ENCODE measurements at places on chromosomes 5 and 9. TPM values are rescaled to one million over a fixed set of nuclear protein-coding genes. Genes with fewer than 3 reads are reported as not detected.

Gene SLC4A9
- 0.05 TPM for total RNA-seq

Gene RANBP6
- total RNA-seq, result 18.1 TPM

Gene ARSI
- not detected for total RNA-seq

Gene HINT1
- total RNA-seq, result 248 TPM

DNA sequence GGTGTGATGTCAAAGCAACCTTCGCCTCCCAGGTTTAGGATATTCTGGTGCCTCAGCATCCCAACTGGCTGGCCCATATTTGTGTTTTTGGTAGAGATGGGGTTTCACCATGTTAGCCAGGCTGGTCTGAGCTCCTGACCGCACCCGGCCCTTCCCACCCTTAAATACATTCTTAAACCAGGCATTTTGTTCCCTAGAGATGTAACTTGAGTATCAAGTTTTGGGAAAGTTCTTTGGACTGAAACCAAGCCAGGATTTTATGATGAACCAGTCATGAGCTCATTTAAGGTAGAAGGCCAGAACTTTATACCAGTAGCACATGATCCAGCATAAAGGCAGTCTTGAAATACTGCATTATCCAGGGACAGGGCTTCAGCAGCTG is 3.5 kb downstream of the RPL7A start:
- DNase-seq, result no peak
- H3K27ac ChIP-seq, result no peak overlapping the region
- peaks cover 22% of the 10 kb centered on the region for H3K36me3 ChIP-seq
- H3K4me1 ChIP-seq, result peaks cover 7% of the 10 kb centered on the region

DNA sequence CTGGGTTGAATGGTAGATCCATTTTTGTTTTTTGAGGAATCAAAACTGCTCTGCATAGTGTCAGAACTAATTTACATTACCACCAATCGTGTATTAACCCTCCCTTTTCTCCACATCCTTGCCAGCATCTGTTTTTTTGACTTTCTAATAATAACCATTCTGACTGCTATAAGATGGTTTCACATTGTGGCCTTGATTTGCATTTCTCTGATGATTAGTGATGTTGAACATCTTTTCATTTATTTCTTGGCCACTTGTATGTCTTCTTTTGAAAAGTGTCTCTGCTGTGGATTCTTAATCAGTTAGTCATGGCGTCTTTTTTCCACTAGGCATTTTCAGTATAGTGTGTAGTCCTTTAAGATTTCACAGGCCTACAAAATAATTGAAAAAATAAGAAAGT is 2144.3 kb upstream of the C9orf72 start:
- H3K27ac ChIP-seq, result no peak overlapping the region
- H3K27me3 ChIP-seq, result no peaks in the 10 kb centered on the region
- no peaks in the 10 kb centered on the region for H3K4me1 ChIP-seq
- no peak for DNase-seq

- no peak for DNase-seq
- peak overlapping the region; percentile 99 for H3K27ac ChIP-seq
- peaks cover 9% of the 10 kb centered on the region for H3K4me1 ChIP-seq
- H3K4me3 ChIP-seq, result peak overlapping the region; percentile 97
- peaks cover 11% of the 10 kb centered on the region for H3K36me3 ChIP-seq
These were observed 2.4 kb downstream of the SEC61B start for GRCh38 chr9:99224445-99224844.

DNA sequence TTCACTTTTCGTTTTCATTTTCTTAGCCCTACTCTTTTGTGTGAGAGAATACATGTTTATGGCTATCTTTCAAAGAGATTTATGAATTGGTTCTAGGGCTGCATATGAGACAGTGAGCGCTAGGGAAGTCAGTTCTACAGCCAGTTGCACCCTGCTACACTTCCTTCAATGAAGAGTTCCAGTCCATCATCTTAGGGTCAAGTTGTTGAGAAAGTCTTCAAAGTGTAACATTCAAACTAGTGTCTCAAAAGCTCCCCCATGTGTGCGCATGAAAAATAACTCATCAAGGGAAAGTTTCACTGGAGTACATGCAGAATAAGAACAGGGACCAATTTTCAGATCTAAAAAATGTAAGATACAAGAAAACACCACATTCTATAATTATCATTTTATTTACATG is 317.2 kb downstream of the DEPDC1B start:
- peak; percentile 40 for DNase-seq
- H3K27me3 ChIP-seq, result no peaks in the 10 kb centered on the region
- H3K27ac ChIP-seq, result no peak overlapping the region
- H3K4me3 ChIP-seq, result no peak overlapping the region

DNA sequence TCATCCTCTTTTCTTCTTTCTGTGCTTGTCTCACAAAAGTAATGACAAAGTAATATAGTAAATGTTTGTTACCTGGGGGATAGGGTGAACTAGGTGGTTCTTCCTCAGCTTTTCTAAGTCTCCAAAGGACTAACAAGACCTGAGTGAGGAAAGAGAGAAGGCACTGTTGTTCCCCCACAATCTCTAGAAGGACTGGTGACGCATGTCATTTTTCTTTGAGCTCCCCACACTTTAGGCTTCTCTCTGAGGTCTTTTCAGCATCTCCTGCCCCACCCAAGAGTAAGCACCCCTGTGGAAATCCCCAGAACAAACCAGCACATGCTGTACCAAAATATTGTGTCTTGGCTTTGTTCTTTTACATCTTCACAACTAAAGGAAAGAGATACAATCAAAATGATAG is 2.4 kb upstream of the IL7R start:
- no peaks in the 10 kb centered on the region for H3K36me3 ChIP-seq
- peak overlapping the region; percentile 25 for H3K27ac ChIP-seq
- DNase-seq, result no peak
- no peaks in the 10 kb centered on the region for H3K27me3 ChIP-seq
- H3K4me1 ChIP-seq, result peaks cover 18% of the 10 kb centered on the region
- no peak overlapping the region for H3K4me3 ChIP-seq

DNA sequence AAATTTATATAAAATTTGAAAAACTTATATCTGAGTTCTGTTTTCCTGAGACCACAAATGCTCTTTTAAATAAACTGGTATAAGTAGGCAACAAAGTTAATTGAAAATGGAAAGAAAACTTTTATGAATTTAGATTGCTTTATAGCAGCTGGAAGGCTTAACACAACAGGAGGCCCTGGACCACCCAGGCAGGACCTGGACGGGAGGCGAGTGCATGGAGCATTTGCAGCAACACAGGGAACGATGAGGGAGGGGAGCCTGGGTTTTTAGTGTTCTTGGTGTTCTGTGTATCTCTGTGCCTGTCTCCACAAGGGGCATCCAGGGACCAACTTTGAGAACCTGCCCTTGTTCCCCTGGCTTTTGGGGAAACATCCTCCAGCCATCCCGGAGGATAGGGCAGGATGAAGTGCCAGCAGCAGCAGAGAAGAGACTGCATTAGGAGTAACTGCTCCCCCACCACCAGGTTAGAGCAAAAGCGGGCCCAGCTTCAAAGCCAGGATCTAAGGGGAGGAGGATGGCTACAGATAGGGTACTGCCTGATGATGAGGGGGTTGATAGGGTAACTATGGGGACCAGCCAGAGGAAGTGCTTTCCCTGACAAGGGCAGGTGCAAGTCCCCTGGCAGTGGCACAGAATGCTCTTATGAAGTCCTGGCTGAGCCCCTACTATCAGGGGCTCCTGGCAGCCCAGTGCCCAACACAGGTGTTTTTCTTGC is 6.7 kb upstream of the SPATA31E1 start:
- no peaks in the 10 kb centered on the region for H3K4me1 ChIP-seq
- no peaks in the 10 kb centered on the region for H3K36me3 ChIP-seq
- H3K27ac ChIP-seq, result no peak overlapping the region
- H3K27me3 ChIP-seq, result no peaks in the 10 kb centered on the region
- no peak overlapping the region for H3K4me3 ChIP-seq

DNA sequence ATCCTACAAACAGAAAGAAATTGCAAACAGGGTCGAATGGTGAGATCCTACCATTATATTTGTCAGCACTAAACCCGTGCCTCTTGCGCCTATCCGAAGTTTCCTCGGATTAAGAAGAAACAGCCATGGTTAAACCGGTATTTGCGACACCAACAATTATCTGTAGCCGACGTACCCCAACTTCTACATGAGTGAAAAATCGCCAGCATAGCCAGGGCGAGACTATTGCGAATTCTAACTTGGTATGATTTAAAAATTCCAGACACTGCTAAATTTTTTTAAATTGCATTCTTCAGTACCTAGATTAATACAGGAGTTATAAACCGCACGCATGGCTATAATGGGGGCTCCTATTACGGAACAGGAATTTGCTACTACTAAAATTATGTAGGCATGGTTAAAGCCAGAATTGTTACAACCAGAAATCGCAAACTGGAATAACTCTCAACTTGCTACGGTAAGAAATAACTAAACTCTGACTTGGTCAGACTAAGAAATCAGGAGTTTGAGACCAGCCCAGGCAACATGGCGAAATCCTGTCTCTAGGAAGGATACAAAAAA is 25.3 kb upstream of the ANXA2R start:
- no peaks in the 10 kb centered on the region for H3K27me3 ChIP-seq
- no peak for DNase-seq
- peaks cover 10% of the 10 kb centered on the region for H3K4me1 ChIP-seq
- H3K36me3 ChIP-seq, result no peaks in the 10 kb centered on the region
- H3K4me3 ChIP-seq, result peak overlapping the region; percentile 91

All from GM12878 (cell line).